ENCODE measurements at places on chromosomes 6 and 20. TPM values are rescaled to one million over a fixed set of nuclear protein-coding genes. Genes with fewer than 3 reads are reported as not detected.

IPCEF1 gene
- 1.4 TPM for total RNA-seq

B3GAT2 gene
- total RNA-seq: 0.06 TPM

PTK6 gene
- total RNA-seq: 1.5 TPM

SLC23A2 gene
- total RNA-seq: 8.5 TPM

GRM1 gene
- total RNA-seq: 0.04 TPM

TMEM244 gene
- total RNA-seq: not detected

TPD52L1 gene
- 26.8 TPM for total RNA-seq

DEF6 gene
- 13.7 TPM for total RNA-seq

HSPA12B gene
- 1.3 TPM for total RNA-seq

- DNase-seq: no peak
Measured at GRCh38 chr20:16445482-16445881, 127.8 kb downstream of the KIF16B start.

DNA sequence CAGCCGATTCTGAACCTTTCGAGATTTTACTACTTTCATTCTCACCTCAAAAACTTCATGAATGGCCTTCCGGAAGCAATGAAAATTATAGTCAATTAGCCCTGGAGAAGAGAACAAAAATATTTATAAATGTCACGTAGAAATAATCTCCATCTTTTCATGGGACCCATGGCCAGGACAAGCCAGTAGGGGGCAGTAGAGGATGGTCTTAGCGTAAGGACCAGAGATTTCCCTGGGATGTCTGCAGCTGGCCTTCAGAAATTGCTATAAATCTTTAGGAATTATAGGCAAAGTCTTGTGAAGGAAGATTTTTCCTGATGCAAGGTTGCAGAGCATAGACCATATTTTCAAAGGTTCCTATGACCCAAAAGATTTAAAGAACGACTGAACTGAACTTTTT is 15.6 kb upstream of the UBE2J1 start:
- peak; percentile 62 for DNase-seq

GRCh38 chr6:26375270-26375669 is 7.6 kb upstream of the BTN2A2 start:
- no peak for DNase-seq

DNA sequence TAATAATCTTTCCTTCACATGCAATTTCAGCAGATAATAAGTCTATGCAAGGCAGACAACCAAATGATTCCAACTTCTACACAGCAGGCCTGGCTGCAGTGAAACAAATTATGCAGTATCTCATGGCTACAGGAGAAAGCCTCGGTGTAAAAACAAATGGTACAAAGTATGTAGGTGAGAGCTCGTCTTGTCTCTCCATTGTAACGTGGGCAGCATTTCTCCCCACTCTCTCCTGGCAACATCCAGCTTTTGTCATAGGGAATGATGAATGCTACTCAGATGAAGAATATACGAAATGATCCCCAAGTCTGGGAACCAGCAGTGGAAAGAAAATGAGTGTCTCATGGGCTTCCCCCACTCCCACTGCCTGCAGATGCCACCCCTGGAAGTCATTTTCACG is 32.4 kb downstream of the FYN start:
- DNase-seq: no peak

DNA sequence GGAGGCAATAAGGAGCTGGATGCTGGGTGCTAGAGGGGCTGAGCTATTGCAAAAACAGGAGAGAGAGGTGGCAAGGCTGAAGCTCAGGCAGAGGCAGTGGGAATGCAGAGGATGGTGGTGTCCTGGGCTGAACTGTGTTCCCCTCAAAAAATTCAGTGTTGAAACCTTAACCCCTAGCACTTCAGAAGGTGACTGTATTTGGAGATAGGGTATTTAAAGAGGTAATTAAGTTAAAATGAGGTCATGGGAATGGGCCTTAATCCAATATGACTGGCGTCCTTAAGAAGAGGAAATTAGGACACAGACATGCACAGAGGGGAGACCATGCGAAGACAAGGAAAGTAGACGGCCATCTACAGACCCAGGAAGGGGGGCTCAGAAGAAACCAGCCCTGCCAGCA is 11.5 kb upstream of the MMP9 start:
- no peak for DNase-seq

DNA sequence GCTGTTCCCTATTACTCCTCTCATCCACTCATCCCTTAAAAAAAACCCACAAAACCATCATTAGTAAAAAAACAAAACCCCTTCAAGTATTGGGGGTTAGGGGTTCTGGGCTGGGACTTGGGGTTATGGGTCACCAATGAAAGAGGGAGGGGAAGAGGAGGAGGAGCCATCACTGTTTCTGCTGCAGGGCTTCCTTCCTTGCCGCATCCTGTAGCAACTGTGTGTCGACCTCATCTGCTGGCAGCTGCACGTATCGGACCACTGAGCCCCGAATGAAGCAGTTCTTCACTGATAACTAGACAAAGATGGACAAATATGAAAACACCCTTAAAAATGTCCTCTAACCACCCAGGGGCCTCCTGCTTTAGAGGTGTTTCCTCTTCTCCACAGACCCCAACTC is 2.0 kb upstream of the VARS1 start:
- DNase-seq: peak; percentile 6

DNA sequence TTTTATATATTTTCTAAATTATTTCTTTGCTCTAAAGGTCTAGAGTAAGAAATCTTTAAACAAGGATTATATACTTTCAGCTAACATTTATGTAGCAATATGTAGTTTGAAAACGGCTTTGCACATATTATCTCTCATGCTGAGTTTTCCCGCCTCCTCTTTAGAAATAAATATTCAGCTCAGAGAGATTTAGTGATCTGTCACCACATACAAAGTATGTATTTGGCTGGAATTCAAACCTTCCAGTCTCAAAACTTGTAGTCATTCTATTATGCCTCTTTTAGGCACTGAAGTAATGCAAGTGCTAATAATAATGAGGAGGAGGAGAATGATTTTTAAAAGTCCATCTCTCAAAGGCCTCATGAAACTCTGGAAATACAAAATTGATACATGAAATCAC is 525.0 kb downstream of the GRIK2 start:
- no peak for DNase-seq

GRCh38 chr6:114284281-114284680 is 58.5 kb downstream of the HS3ST5 start:
- DNase-seq: no peak

- DNase-seq: no peak
Measured at GRCh38 chr20:49104365-49104648, 58.2 kb downstream of the CSE1L start.

- DNase-seq: no peak
Measured at GRCh38 chr6:15990179-15990578, 138.7 kb upstream of the MYLIP start.

DNA sequence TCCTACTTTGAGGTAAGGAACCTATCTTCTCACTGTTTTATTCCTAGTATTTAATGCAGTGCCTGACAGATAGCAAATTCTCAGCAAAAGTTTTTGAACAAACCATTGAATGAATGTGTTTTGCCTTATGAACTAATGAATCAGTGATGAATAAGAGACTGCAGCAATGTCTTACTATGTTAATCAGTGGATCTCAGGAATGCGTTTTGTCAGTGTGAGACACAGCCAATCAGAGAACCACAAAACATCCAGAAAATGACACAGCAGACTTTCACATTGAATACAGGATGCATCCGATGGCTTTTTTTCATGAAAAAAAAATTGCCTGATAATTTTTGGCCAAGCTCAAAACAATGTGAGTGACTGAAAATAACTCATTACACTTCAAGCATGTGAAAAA is 270.5 kb downstream of the BMP2 start:
- DNase-seq: no peak

DNA sequence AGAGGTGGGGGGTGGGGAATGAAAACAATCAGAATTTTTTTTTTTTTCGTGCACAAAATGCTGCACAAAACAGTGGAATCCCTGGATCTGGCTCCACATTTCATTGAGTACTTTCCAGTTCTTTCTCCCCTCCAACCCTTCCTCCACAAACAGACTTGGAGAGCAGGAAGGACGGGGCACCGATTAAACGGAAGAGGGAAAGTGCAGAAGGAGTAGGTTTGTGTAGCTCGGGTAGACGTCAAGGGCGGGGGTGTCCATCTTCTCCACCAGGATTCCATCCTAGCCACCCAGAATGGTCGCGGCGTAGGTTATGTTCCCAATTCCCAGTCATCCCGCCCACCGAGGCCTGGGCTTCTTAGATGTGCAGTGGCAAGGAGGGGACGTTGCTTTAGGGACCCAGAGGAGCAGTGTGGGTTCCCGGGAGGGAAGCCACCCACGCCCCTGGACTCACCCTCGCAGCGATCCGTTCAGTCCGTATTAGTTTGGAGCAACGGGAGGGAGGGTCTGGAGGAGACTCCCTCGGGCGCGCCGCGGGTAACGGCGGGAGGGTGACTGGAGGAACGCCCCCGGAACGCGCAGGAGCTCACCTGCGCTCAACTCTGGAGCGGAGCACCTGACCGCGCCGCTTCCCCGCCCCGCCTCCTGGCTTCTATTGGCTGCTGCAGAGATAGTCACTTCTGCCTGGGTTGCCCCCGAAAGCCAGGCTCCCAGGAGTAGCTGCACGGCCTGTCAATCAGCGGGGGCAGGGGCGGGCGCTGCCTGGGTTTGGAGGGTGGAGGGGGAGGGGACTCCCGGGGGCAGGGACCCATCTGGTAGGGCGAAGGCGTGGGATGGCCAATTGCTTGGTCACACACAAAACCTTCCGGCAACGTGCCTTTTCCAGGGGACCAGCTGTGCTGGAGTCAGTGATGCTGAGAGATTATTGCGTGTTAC is at the start of gene ENPP5:
ENPP5 (minus strand) TSS at position 624 of the 933 bp plus-strand sequence. CDS start 2,718 bp downstream, outside the sequence.
- peak; percentile 94 for DNase-seq

Data from pancreas (tissue), 10 donors.